Activated T-cell treated with anti-CD3 and anti-CD28 coated beads, Interleukin-2, amount 50 U/mL, for 1 hour (primary cell): ENCODE measurements at places on chromosomes 3 and 15.

DNA sequence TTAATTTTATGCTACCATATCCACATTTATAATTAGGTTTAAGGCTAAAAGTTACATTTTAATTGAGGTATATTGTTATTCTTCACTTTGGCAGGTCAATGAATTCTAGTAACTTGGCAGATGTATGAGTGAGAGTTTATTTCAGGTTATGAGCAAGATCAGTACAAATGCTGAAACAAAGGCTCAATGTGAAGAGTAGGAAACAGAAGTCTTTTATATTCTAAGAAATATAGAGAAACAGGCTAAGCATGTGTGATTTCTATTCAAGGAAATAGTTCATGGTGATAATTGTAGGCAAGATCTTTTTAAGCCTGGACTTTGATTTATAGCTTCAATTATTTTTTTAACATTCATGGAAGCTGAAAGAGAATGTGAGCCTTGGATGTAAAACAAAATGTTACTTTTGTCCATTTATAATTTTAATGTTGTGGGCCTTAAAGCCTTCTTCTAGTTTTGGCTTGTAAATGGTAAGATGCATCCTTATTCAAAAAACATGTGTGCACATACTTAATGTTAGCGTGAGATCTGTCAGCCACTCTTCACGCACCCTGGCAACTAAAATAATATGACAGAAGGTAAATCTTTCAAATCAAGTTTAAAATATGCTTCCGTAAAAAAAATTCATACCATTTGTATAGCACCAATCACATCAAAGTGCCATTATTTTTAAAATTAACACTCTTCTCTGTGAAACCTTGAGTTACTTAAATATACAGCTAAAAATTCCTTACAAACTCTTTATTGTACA, 22.8 kb upstream of the OSTN start:
- DNase-seq, result no peak

DNA sequence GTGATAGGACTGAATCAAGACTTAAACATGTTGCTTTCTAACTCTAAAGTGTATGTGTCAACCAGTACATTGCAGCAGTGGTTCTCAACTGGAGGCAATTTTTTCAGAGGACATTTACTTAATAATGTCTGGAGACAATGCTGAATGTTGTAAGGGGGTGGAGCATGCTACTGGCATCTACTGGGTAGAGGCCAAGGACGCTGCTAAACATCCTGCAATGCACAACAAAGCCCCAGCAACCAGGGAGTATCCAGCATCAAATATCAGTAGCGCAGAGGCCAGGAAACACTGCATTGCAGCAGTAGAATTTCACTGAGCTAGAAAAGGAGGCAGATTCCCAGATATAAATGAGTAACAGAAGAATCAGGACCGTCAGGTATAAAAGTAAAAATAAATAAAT, 79.8 kb upstream of the GRM7 start:
- no peak for DNase-seq

GRCh38 chr3:23823620-23824019, 17.9 kb downstream of the UBE2E1 start:
- DNase-seq, result no peak

- no peak for DNase-seq
These were observed 61.7 kb downstream of the IL1RAP start for GRCh38 chr3:190575437-190576185.

GRCh38 chr3:129555616-129556357, 12.8 kb downstream of the H1-8 start:
- no peak for DNase-seq

GRCh38 chr3:131328721-131329120, 52.9 kb upstream of the NUDT16 start:
- DNase-seq, result no peak

- peak; percentile 40 for DNase-seq
These were observed 12.9 kb downstream of the CSRNP1 start for GRCh38 chr3:39140341-39140971.

DNA sequence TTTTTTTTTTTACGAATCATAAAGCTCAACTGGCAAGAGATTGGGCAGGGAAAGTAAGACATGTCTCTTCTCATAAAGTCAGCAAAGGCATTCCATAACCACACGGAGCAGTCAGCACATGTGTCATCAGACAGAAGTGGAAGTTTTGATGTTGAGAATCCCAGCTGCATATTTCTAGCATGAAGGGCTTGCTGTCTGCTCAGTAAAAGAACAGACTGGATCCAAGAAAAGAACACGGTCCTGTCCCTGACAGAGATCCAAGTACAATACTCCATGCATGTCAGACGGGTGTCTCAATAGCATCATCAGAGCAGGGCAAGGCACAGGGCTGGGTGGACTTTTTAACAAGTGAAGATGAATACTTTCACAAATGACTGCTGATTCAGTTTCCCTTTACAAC, 38.2 kb downstream of the ABI3BP start:
- no peak for DNase-seq

DNA sequence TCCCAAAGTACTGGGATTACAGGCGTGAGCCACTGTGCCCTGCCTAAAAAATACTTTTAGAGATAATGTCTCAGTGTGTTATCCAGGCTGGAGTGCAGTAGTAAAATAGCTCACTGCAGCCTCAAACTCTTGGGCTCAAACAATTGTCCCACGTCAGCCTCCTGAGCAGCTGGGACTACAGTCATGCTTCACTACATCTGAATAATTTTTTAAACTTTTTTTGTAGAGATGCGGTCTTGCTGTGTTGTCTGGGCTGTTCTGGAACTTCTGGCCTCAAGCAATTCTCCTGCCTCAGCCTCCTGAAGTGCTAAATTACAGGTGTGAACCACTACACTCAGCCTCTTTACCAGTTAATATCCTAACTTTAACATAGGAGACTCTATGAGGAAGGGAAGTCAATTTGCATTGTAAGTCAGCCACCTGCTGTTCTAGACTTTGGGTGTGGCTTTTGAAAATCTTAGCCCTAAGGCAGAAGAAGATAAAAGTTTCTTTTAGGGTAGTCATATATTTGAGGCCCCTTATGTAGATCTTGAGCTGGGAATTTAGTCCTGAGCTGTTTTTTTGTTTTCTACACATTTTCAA, 78.2 kb upstream of the RASGRP1 start:
- no peak for DNase-seq
